ENCODE measurements at places on chromosomes 7 and 10.

DNA sequence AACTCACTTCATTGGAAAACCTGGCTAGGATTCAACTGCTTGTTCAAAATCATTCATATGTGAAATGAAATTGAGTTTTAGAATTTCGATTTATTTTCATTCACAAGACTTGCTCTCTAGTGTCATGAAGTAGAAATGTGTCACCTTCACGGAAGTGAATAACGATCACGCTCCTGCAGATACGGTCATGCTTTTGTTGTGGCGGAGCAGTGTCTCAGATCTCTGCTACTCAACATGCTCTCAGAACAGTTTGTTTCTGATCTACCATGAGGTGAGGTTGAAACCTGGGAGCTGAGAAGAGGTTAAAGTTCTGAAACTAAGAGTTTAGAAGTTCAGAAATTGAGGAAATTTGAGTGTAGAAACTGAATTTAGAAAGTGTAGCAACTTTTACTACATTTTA, 13.8 kb upstream of the PITRM1 start:
- DNase-seq = no peak

GRCh38 chr7:90660100-90660499, 64.0 kb downstream of the CDK14 start:
- no peak for DNase-seq

GRCh38 chr10:32374605-32375004, 27.6 kb upstream of the EPC1 start:
- DNase-seq = no peak

- DNase-seq = no peak
Measured at GRCh38 chr7:4948402-4948801, 10.6 kb downstream of the MMD2 start.

DNA sequence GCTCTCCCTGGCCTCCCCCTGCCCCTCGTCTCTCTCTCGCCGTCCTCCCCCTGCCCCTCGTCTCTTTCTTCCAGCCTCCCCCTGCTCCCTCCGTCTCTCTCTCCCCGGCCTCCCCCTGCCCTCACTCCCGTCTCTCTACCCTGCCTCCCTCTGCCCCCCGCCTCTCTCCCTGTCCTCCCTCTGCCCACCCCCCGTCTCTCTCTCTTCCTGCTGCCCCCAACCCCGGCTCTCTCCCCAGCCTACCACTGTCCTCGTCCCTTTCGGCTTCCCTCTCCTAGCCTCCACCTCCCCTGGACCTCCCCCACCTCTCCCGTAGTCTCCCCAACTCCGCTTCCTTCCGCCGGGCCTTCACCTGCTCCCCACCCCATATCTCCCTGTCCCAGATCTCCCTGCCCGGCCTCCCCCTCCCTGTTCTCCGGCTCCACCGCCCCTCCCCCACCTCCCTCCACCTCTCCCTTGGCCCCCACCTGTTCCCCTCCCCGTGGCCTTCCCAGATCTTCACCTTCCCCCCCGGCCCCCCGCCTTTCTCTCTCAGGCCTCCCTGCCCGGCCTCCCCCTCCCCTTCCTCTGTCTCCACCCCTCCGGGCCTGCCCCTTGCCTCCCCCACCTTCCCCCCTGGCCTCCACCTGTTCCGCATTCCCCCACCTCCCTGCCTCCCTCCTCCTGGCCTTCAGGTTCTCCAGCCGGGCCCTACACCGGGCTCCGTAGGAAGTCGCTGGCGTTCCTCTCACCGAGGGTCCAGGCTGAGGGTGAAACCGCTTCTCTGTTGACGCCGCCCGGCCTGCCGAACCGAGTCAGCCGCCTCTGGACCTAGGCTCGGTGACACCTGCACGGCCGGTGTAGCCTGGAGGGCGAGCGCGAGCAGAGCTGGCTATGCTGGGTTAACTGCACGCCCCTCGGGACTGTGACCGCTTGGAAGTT, 1.2 kb downstream of the GET4 start:
- DNase-seq = no peak

GRCh38 chr7:147859033-147859432, 731.5 kb upstream of the C7orf33 start:
- DNase-seq = no peak

DNA sequence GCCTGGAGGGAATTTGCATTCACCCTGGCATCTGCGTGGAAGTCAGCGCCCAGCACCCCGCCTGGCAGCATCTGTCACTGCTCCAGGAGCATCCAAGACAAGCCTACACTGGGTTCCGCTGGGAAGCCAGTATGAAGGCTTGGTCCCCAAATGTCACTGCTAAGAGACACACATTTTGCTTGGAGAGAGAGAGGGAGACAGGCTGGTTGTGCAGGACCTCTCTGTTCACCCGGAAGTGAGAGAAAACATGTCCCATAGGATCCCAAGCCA, 119.5 kb downstream of the SEC23IP start:
- peak; percentile 14 for DNase-seq

GRCh38 chr10:11553773-11554381, 57.6 kb downstream of the USP6NL start:
- no peak for DNase-seq

GRCh38 chr7:104943502-104944343, 70.3 kb upstream of the KMT2E start:
- no peak for DNase-seq

DNA sequence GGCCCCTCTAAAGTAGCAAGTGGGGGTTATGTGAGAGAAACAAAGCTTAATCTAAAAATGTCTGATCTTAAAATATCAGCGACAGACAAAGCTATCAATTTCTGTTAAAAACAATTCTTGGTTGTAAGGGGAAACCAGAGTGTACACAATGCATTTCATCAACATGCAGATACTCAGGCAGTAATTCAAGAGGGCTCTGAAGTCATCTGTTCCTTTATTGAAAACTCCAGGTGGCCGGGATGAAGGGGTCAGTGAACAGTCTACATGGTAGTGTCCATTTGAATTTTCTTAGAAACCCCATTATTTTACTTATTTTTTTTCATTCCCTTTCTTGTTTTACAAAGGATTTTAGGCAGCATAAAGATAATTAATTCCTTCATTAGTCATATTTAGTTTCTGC, 36.7 kb upstream of the BTBD16 start:
- DNase-seq = no peak

DNA sequence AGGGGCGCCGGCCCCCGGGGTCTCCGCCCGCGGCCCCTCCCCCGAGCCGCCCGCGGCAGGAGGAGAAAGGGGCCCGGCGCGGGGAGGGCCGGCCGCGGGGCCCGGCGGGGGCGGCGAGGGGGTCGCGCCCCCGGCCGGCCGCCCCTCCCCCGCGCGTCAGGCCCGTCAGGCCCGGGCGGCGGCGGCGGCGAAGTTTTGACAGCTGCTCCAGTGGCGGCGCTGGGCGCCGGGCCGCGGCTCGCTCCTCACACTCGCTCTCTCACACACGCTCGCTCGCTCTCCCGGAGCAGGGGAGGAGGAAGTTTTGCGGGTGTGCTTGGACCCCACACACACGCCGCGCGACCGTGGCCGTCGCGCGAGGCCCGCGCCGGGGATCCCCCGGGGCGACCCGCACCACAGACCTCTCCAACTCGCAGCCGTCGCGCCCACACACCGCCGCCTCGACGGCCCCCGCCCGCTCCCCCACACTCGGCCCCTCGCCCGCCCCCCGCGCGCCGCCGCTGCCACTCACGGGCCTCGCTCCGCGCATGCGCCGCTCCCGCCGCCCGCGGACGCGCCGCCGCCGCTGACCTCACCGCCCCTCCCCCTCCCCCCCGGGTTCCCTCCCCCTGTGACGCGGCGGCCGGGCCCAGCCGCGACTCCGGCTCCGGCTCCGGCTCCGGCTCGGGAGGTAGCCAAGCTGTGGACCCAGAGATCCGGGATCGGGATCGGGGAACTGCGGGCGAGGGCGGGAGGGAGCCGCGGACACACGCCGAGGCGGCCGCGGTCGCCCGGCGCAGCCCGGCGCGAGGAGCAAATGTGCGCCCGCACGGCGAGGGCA, 518 bp upstream of the KMT2C start:
- DNase-seq = peak; percentile 71

- DNase-seq = no peak
Measured at GRCh38 chr10:75950997-75951589, 519.7 kb downstream of the LRMDA start.

GRCh38 chr10:29285624-29286051, 3.2 kb upstream of the LYZL1 start:
- no peak for DNase-seq

GRCh38 chr7:116805100-116805544, 57.3 kb upstream of the CAPZA2 start:
- DNase-seq = no peak

GRCh38 chr7:6022707-6023106, 8.5 kb upstream of the ANKRD61 start:
- no peak for DNase-seq

DNA sequence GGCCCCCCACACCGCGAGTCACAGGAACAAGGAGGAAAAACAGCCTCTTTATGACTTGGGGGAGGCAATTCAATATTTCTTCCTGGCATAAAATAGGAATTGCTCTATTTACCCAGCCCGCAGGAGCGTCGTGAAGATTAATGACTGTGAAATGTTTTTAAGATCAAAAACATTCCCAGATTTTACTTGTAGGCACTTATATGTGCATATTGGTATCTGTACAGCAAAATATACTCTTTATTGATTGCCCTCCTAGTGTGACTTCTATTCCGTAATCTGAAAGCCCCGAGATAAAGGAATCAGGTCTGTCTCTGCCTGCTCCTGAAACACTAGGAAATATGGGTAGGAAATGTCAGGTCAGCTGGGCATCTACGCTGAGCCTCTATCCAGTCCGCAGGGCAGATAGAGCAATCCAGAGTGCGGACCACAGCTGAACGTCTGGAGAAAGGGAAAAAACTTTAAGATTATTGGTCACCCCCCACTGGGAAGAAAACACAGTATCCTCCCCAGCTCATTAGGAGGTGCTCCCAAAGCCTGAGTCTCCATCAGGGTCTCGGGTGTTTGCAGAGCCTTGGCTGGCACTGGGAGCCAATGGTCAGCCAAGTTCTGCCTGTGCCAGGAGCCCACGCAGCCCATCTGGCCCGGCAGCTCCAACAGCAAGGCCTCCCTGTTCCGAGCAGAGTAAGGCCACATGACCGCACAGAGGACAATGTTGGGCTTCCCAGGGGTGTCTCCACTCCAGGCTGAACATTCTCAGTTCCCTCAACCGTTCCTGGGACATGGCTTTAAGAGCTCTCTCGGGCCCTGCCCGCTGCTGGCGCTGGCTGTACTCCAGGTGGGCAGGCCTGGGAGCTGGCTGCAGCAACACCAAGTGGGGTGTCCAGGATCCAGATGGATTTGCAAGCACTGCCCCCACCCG, 7.7 kb downstream of the CTBP2 start:
- no peak for DNase-seq

DNA sequence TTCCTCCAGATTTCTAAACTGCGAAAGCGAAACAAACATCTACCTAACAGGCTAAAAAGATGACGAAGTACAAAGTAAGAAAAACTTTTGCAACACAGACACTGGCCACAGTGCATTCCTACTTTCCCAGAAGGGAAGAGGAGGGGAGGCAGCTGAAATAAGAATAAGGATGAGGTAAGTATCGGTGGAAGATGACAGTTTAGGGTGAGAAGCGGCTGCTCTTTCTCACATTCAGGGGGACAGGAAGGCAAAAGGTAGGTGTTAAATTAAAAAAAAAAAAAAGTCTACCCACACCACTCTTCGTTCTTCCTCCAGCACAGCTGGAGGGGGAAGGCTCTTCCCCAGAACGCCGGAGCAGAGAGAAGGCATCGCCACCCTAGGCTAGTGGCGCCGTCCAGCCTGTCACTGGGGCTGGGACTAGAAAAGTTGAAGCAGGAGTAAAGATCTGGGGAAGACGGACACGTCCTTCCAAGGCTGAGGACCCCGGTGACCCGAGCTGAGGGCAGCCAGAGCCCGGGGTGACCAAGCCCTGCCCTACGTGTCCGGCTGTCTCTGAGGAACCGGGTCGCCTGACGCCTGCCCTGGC, 846 bp downstream of the DNAJC1 start:
- DNase-seq = no peak

GRCh38 chr7:31036924-31037323, 15.2 kb upstream of the ADCYAP1R1 start:
- no peak for DNase-seq

DNA sequence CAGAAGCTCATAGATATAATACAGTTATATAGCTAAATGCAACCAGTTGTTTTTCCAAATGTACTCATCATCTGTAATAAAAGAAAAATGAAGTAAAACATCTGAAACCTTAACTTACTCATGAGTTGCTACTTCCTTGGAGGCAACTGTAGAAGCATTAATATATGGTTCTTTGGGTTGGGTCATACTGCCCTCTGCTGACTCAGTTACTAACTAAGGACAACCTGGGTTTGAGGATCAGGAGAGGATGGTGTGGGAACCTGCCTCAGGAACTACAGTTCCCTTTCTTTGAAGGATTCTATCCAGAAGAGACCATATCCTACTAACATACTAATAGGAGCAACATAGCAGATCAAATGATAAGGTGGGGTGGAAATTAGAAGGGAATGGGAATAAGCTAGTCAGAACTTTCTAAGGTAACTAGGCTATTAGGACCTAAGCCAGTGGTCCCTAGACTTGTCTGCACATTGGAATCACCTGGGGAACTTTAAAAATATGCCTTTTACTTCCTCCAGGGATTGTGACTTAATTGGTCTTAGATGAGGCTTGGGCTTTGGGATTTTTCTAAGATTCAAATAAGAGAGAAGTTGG, 20.7 kb downstream of the COX15 start:
- DNase-seq = peak; percentile 3

Measured in NCI-H446 (cell line).